ENCODE measurements at places on chromosomes 2 and 18. TPM values are rescaled to one million over a fixed set of nuclear protein-coding genes. Genes with fewer than 3 reads are reported as not detected.
A peak's percentile ranks its signal among the peaks of the same experiment; 100 is the strongest.

DNA sequence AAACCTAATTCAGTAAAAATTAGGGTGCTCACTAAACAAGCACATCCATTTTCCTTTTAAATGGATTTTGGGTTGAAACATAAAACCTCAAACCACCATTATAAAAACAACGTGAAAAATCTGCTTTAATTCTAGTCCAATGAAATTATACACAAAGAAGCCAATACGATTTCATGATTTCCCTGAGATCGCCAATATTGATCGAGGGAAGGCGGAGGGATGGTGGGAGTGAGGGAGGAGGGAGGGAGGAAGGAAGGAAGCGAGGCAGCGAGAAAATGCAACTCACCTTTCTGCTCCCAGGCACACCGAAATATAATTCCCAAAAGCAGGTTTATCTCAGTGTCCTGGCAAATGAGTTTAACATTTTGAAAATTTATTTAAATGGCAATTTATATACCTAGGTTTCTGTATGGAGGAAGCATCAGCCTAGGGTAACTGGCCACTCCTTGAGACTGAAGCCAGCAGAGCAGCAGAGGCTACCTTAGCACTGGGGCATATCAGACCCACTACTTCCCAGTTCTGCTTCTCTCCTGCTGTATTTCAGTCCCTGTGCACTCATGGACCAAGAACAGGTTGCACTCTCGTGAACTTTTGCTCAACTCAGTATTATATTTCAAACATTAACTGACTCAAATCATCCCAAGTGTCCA, 2.3 kb upstream of the ONECUT2 start:
- no peak for DNase-seq

The FEV gene
- total RNA-seq = not detected

The DTNA gene
- 1.6 TPM for total RNA-seq

DNA sequence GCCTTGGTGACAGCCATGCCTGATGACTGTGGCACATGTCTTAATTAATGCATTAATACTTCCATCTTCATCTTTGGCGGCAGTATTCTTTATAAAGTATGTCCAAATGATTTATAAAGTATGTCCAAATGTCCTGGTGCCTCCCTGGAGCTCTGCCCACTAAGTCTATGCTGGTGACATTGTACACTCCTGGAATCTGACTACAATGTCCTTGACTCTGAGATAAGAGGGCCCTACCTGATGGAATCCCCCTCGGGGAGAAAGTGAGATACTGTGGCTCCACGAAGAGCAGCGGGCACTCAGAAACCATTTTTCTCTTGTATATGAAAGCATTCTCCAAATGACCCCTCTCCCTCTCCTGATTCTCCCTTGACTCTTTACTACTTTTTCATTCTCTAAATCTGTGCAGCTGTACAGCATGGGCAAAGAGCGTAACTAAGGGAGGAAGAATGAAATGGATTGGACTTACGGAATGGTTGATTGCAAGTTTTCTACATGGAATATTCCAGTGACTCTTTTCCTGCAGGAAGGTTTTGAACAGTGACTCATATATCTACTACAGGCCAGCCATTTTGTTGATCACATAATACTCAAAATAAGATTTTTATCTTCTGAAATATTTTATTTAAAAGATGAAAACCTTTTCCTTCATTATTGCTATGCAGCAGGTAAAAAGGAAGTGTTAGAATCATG, 17.3 kb downstream of the RAB12 start:
- DNase-seq = no peak

The NEUROD1 gene
- not detected for total RNA-seq

DNA sequence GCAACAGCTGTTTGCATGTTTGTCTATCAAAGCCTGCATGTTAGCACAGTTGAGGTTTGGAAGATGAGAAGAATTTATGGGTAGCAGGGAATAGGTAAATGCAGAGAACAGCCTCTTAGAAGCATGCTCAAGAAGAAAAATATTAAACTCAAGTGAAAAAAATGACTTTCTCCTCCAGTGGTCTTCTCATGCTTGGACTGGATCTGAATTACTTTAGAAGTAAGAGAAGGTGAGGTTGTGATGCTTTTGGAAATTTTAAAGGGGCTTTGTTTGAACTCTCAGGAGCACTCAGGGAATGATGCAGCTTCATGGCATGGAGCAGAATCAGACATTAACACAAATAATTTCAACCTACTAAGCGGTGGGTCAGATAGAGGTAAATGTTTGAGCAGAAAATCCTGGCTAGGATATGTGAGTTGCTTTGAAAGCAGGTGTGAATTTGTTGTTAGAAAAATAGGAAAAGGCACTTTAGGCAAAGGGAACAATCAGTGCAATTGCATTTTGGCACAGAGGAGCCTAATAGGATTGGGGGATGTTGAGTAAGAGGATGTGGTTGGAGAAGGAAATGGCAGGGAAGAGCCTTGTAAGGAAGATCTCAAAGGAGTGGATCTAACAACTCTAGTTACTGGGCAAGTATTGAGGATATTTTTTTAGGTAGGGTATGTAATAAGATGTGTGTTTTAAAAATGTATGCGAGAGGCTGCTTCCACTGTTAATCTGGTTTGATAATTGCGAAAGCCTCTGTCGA, 76.3 kb downstream of the DDX1 start:
- peak; percentile 16 for DNase-seq

The L3MBTL4 gene
- total RNA-seq = under 0.01 TPM

The NDUFAF7 gene
- total RNA-seq = 23.9 TPM

The SGPP2 gene
- total RNA-seq = 0.10 TPM

- no peak for DNase-seq
Measured at GRCh38 chr18:35507192-35507591, 9.4 kb upstream of the INO80C start.

The VSNL1 gene
- total RNA-seq = not detected

- DNase-seq = no peak
Measured at GRCh38 chr2:37205689-37206341, 9.5 kb downstream of the CEBPZOS start.

DNA sequence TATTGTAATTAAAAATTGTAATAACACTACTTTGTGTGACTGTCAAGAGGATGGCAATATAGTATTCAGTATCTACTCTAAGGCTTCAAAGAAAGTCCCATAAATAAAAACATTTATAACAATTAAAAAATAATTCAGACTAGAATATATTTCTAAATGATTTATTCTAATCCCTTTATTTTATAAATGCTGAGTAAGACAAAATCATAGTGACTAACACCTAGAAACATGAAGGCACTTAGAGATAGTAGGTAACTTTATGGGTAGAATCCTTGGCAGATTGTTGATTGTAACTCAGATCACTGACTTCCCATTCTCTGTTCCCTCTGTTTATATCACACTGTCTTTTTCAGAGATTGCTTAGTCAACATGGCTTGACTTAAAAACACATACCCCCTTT, 78.6 kb upstream of the EPB41L5 start:
- DNase-seq = no peak

The ATP6V1C2 gene
- 0.12 TPM for total RNA-seq

The FAM124B gene
- not detected for total RNA-seq

DNA sequence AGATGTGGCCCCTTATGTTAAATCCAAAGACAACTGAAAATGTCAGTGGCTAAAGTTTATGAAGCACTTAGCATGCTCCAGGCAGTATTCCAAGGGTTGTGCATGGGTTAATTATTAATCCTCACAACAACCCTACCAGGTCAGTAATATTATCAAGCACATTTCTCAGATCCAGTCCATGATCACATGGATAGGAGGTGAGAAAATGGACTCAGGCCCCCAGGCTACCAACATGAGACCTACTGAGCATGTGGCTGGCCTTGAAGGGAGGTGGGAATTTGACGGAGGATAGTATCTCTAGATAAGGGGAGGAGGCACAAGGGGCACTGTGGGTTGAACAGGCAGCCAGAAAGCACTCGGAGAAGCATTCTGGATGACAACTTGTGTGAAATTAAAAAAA, 412.0 kb downstream of the MEIS1 start:
- no peak for DNase-seq

DNA sequence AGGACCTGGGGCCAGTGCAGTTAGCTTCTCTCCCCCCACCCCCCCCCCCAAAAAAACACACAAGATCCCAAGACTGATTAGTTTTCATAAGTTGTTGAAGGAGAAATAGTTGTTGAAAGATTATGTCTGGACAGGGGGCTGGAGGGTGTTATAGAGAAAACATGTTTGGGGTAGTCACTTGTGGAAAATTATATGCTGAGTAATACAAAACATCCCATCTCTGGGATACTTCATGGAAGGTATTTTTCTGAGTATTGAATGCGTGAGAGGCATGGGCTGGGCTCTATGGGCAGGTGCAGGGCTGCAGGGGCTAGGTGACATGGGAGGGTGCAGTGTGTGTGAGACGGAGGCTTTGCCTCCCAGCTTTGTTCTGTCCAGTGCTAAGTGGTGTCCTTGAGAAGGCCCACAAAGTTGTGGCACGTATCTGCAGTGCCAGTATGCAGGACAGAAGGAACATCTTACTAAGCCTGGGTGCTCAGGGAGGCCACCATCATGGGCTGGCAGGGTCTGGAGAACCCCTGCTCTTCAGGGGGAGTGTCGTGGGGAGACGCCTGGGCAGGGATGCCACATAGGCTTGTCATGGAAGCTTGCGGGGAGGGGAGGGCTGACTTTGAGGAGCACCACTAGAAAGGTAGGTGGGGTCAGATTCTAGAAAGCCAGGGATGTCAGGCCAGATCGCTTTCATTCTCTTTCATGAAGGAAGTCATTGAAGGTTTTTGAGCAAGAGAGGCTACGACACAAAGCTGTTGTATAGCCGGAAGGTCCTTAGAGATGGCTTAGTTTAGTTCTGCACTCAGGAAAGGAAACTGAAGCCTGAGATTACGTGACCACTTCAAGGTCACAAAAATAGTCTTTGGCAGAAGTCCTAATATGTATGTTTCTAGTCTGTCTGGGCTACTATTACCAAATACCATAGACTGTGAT, 232.0 kb downstream of the LDLRAD4 start:
- no peak for DNase-seq

- no peak for DNase-seq
Measured at GRCh38 chr18:23331091-23331920, 121.8 kb upstream of the RIOK3 start.

- DNase-seq = no peak
Measured at GRCh38 chr2:159605441-159606178, 10.7 kb downstream of the BAZ2B start.

GRCh38 chr2:15673919-15674636, 82.4 kb downstream of the DDX1 start:
- no peak for DNase-seq

- DNase-seq = no peak
Measured at GRCh38 chr2:211347328-211347727, 790.9 kb downstream of the CPS1 start.

- no peak for DNase-seq
Measured at GRCh38 chr2:60376252-60376651, 177.2 kb downstream of the BCL11A start.

GRCh38 chr2:28606986-28607441, 111.2 kb downstream of the PLB1 start:
- peak; percentile 34 for DNase-seq

The ELOA2 gene
- total RNA-seq = not detected

All from RPMI7951 (cell line).